ENCODE measurements at places on chromosomes 7 and 10.

- DNase-seq: no peak
Observed at GRCh38 chr10:89887406-89887805, 186.0 kb downstream of the KIF20B start.

DNA sequence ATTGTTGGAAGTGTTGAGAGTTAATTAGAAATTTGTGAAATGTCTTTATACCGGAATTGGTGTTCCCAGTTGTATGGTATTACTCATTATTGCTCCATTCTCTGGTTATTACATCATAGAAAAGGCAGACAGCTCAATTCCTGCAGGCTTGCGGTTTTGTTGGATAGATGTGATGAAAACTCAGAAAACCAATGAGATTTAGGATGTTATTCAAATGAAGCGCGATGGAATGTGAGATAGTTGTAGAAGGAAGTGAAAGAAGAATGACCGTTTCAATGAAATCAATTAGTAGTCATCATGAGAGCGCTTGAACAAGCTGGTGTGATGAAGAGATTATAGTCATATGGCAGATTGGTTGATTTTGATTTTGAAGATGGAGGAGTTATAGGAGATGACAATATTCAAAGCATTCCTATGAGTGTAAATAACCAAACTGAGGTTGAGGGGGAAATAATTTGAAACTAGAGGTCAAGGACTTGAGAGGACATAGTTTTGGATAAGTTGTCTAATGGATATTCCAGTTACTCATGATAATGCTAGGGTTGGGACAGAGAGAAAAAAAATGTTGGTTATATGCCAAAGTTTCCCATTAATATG, 991.5 kb downstream of the NRG3 start:
- no peak for DNase-seq

DNA sequence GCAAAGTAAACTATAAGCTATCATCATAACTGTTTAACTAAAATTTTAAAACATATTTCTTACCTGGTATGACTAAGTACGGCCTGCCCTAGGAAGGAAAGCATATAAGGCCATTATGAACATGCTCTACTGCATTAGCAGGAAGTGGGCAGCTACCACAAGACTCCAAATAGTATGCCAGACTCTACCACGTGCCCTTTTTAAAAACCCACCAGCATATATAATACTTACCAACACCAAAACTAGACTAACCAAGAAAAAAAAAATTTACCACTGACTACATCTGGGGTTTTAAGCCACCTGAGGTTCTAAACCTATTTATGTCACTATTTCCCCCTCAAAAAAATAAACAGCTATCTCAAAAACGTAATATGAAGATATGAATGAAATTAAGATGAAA, 30.1 kb downstream of the NUDCD3 start:
- peak; percentile 78 for DNase-seq

DNA sequence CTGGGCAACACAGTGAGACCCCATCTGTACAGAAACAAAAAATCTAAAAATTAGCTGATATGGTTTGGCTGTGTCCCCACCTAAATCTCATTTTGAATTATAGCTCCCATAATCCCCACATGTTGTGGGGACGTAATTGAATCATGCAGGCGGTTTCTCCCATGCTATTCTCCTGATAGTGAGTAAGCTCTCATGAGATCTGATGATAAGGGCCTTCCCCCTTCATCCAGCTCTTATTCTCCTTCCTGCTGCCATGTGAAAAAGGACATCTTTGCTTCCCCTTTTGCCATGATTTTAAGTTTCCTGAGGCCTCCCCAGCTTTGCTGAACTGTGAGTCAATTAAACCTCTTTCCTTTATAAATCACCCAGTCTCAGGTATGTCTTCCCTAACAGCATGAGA, 136.5 kb downstream of the SFMBT2 start:
- DNase-seq: no peak

- DNase-seq: no peak
Observed at GRCh38 chr10:88791924-88792323, 10.6 kb upstream of the LIPM start.

- DNase-seq: peak; percentile 78
Observed at GRCh38 chr10:102645741-102646609, 1.7 kb downstream of the TRIM8 start.

GRCh38 chr10:131947631-131948347, 33.9 kb downstream of the BNIP3 start:
- DNase-seq: no peak

DNA sequence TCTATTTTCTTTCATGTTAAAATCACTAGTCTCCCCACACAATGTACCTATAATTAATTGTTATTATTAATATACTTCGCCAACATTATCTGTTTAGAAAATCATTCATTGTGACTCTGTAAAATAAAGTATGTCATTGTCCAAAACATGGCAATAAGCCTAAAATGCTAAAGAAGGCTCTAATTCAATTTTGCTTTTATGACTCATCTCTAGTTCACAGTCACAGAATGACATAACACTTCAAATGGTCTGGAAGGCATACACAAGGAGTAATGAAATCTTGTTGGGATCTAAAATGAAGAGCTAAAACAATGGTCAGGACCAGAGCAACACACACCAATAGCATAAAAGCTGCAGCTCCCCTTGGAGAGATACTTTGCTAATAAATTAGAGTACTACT, 505.8 kb downstream of the GPAM start:
- DNase-seq: no peak

All from CD4-positive, alpha-beta T cell treated with Interleukin-6 at 100 ng/mL for 8 hours (primary cell).